ENCODE measurements at places on chromosomes 2 and 18.

DNA sequence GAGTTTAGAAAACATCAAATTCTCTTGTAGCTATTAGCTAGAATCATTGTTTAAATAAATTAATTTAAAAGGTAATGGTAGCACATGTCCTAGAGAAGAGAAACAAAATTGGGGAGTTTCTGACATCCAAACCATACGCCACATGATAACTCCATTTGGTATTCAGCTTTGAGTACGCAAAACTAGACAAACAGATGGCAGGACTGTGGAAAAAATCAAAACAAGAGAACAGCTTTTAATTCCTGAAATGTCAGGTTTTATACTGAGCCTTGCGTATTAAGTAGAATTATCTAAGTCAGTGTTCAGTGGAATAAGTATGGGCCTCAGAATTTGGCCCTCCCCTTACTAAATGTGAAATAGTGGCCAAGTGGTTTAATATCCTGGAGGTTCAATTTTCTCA, 82.4 kb upstream of the PDE1A start:
- DNase-seq = no peak

- DNase-seq = no peak
These were observed 3.4 kb downstream of the ASAP2 start for GRCh38 chr2:9210030-9210429.

GRCh38 chr18:56873441-56874140, 222.4 kb downstream of the WDR7 start:
- no peak for DNase-seq

- DNase-seq = no peak
These were observed 75.3 kb upstream of the STPG4 start for GRCh38 chr2:47230418-47230817.

GRCh38 chr2:64952096-64952495, 37.1 kb upstream of the SLC1A4 start:
- DNase-seq = no peak

GRCh38 chr2:3635171-3635974, 22.6 kb upstream of the ALLC start:
- DNase-seq = no peak

GRCh38 chr2:218896501-218897393, 16.1 kb downstream of the WNT10A start:
- peak; percentile 74 for DNase-seq

GRCh38 chr18:10585260-10585659, 59.4 kb downstream of the NAPG start:
- DNase-seq = no peak

DNA sequence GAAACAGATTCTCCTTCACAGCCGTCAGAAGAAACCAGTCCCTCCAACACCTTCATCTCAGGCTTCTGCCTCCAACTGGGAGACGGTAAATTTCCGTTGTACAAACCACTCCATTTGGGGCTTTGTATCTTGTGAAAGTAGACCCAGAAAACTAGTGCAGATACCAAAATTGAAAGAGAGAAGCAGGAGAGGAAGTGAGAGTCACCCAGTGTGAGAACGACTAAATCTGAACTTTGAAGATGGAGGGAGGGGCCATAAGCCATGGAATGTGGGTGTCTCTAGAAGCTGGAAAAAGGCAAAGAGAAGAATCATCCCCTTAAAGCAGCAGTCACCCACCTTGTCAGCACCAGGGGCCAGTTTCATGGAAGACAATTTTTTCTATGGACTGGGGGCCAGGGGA, 88.3 kb upstream of the LRATD1 start:
- no peak for DNase-seq

DNA sequence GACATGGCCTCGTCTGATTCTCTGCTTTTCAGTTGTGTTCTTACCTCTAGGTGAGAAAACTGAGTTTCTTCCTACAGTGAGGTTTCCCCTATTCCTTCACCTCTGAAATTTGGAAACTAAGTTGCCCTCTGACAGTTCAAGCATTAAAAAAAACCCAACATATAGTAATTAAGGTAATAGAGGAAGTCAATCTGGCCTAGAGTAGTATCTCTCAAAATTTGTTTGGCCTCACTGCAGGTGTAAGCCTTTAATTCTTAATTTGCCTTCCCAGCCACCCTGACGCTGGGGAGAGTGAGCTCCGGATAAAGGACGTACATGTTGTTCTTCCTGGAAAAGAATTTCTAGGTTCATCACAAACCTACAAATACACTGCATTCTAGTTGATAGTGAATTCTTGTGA, 1.4 kb downstream of the CAD start:
- DNase-seq = no peak

- no peak for DNase-seq
These were observed 64.4 kb downstream of the IL1R2 start for GRCh38 chr2:102056079-102056581.

DNA sequence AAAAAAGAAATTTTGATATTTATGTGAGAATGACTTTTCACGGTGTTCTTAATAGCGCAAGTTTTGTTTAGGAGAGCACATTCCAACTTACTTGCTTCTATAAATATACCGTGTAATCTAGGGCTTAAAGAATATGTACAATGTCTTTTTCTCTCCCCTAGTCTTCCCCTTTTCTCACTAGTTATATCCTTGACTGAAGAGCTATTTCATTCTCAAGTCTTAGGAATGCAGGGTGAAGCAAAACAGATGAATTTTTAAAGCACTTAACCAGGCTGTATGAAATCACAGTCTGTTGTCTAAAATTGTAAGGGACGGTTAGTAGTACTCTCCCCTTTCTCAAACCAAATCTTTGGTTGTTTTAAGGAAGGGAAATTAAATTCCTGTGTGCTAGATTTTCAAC, 29.6 kb upstream of the SLC30A6 start:
- no peak for DNase-seq

- no peak for DNase-seq
These were observed 552.8 kb upstream of the PKDCC start for GRCh38 chr2:41495050-41495449.

GRCh38 chr18:40810372-40810771, 1144.7 kb upstream of the PIK3C3 start:
- DNase-seq = no peak

DNA sequence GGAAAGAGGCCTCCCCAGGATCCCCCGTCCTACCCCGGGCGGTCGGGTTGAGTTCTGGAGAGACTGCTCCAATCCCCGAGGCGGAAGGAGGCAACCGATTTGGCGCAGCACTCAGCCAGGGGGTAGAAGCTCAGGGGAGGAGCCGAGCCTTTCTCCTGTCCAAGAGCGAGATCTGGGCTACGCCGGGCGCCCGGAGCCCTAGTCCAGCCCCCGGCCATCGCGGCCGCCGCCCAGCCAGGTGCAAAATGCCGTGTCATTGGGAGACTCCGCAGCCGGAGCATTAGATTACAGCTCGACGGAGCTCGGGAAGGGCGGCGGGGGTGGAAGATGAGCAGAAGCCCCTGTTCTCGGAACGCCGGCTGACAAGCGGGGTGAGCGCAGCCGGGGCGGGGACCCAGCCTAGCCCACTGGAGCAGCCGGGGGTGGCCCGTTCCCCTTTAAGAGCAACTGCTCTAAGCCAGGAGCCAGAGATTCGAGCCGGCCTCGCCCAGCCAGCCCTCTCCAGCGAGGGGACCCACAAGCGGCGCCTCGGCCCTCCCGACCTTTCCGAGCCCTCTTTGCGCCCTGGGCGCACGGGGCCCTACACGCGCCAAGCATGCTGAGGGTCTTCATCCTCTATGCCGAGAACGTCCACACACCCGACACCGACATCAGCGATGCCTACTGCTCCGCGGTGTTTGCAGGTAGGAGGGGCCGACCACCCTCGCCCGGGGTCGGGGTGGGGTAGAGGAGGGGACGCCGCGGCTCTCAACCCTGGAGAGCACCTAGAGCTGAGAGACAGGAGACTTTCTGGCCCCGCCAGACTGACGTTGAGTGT, at the start of gene DYSF:
DYSF (plus strand) TSS at position 158 of the 817 bp plus-strand sequence.
- no peak for DNase-seq

GRCh38 chr2:177048981-177049380, 163.6 kb upstream of the HNRNPA3 start:
- no peak for DNase-seq

DNA sequence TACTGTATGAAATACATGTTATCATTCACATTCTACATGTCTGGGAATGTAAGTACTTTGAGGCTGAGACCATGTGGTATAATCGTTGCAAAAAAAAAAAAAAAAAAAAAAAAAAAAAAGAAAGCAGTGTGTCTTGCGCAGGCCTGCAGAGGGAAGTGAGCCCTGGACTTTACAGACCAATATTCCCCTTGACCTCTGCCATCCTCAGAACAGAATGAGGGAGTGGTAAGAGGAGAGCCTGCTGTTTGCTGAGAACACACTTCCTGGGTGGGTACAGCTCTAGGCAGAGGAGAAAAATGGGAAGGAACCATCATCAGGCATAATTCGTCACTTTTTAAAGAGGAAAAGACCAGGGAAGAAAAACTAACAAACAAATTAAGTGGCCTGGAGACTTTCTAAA, 28.8 kb upstream of the TBC1D8 start:
- no peak for DNase-seq

DNA sequence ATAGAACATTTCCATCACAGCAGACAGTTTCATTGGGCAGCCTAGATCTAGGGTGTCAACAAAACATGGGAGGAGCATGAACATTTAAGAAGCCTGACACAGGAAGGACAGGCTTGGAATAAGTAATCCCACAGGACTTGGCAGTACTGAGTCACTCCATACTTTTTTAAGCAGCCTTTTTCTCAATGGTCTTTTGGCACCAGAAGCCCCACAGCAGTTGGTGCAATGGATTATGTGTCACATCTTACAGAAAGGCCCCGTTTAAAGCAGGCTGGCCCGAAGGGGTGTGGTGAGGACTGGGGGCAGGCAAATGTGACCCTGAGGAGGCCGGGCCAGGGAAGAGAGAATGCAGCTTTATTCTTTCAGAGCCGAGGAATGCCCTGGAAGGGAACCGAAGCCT, 26.6 kb downstream of the SPTBN1 start:
- no peak for DNase-seq

DNA sequence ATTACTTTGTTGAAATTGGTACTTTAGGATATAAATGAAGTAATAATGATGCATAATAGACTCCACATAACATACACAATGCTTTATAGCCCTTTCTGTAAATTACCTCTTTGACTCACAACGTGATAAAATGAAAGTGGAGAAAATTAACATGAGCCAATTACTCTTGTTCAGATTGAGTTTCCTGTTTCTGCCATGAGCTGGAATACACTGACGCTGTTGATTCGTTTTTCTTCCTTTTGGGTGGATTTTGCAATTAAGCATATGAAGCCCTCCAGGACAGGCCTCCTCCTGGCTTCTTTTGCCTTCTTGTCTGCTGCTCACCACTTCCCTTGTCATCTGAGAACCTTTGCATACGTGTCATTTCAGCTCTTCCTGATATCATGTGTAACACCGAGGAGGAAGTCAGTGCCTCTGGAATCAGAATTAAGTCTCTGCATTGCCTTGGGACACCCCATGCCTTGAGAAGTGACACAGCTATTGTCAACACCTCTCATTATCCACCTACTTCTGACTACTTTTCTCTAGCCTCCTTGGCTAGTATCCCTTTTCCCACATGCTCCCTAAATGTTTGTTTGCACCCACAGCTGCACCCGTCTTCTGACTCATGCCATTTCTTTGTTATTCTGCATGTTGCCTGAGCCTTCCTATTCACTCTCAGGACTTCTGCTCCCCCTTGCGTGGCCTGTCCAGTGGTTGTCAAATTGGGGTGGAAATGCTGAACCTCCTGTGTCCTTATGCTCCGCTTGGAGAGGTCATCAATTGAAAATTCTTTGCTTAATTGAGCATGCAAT, 134.1 kb downstream of the FMNL2 start:
- no peak for DNase-seq

DNA sequence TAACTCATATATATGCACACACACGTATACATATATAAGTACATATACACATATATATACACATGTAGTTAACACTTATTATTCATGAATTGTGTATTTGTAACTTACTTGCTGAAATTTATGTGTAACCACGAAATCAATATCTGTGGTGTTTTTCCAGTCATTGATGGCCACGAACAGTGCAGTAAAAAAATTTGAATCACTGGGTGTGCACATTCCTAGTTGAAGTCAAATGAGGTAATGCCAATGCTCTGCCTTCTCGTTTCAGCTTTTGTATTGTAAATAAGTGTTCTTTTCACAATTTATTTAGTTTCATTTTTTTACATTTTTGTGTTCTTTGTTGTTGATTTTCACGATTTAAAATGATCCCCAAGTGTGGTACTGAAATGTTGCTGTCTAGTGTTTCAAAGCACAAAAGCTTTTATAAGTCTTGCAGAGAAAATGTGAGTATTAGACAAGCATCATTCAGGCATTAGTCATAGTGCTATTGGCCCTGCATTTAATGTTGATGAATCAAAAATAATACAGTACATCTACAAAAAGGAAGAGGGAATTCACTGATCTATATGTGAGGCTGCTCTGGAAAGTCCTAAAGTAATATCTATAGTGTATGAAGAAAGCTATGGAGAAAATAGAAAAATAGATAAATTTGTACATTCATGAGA, 419.0 kb downstream of the DSC3 start:
- no peak for DNase-seq

DNA sequence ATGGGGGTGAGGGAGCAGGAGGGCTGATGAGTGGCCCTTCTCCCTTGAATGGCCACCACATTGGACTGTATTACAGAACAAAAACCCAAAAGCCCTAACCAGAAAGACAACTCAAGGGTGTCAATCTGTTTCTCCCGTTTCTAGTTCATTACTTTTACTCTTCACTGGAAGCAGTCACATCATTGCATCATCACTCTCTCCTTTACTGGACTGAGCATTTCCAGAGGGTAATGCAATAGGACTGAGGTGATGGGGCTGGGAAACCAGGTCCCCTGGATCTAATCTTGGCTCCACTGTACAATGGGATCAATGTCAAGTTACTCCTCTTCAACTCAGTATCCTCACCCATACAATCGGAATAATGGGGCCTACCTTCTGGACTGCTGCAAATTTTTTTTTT, 56.1 kb downstream of the BCL2 start:
- DNase-seq = no peak

- peak; percentile 51 for DNase-seq
These were observed 7.9 kb downstream of the ARL4C start for GRCh38 chr2:234488913-234489451.

- no peak for DNase-seq
These were observed 154.0 kb downstream of the LAMA1 start for GRCh38 chr18:6963452-6964097.

- no peak for DNase-seq
These were observed 89.1 kb downstream of the ANTXR1 start for GRCh38 chr2:69102041-69102593.

- DNase-seq = no peak
These were observed 89.2 kb downstream of the SP100 start for GRCh38 chr2:230505162-230505561.

DNA sequence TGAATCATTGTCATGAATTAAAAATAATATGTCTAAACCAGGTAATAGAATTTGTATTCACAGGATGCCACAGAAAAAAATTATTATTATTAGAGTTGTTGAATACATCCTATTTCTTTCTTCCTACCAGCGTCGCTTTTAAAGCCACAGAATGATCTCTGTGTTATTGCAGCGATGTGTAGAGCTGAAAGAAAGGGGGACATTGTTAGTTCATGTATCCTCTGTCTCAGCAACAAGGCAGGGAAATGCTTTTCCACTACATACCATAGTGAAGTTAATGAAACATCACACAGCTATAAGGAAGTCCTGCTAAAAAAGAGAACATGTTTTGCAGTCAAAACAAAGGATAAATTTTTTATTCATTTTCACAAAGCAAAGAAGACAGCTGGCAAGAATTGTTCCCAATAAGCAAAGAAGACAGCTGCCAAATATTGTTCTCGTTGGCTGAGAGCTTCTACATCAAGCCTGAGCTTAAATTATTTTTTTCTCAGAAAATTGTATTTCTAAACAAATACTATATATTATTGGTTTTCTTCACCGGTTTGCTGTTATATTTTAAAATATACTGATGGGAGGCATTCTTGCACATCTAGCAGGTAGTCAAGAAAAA, 1234.4 kb downstream of the SUCLG1 start:
- no peak for DNase-seq
